ENCODE measurements at places on chromosomes 13 and 19.

GRCh38 chr19:18809149-18809868 is 18.2 kb upstream of the COMP start:
- no peak for DNase-seq

DNA sequence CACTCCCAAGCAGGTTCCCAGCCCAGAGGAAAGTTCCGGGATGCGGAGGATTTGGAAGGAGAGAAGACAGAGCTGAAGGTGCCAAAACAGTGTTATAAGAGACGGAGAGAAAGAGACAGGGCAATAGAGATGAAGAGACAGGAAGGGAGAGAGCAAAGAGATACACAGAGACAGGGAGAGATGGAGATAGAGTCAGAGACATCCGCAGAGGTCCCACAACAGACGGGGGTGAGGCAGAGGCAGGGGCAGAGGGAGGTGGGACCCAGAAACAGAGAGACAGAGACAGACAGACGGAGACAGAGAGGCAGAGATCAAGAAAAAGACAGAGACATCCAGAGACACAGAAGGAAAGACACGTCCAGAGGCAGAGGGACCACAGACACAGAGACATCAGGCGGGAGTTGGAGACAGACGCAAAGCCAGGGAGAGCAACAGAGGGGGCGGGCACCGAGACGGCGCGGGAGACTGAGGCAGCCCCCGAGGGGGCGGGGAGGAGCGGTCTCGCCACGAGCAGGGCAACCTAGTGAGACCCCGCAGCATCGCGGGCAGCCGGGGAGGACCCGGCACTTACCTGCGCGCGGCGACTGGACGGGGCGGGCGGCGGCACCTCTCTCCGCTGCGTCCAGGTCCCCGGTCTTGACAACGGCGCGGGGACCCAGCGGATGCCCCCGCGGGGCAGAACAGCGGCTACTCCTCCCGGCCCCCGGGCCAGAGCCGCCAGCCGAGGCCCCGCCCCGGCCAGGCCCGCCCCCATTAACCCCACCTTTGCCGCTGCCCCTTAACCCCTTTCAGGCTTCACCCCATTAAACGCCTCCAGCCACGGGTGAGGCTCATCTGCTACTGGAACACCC is at the start of gene GPR4:
Gene GPR4 (minus strand): TSS at position 689 of the 851 bp plus-strand sequence. CDS start 10,346 bp downstream, outside the sequence.
- DNase-seq: no peak

DNA sequence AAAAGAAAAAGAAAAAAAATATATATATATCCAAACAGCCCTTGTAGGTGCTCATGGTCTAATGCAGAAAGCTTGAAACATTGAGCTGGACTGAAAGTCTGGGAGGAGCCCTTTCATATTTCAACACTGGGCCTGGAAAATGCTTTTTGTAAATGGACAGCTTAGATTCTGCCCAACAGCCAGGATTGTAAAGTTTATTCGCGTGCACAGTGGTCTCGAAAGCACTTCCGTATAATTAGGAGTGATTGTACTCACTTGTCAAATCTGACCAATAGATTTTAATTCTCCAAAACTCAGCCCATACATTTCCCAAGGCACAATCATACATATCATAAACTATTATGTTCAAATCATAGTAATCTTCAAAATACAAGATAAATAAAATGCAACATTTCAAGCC is 260.1 kb downstream of the COL4A1 start:
- DNase-seq: no peak

GRCh38 chr13:51814071-51814470 is 10.1 kb upstream of the DHRS12 start:
- DNase-seq: no peak

DNA sequence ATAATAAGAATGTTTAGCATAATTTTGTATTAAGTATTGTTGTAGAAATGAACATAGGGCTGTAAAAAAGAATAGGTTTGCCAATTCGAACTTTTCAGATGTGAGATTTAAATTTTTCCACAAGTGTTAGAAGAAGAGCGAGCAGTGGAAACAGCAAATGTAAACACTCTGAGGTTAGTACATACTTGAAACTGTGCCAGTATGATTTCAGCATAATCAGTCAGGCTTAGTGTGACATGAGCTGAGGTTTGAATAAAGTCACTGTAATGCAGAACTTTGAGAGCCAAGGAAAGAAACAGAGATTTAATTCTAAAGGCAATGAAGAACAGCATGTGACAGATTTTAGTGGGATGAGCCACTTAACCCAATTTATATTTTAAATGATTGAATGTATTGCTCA is 2166.4 kb downstream of the PCDH9 start:
- no peak for DNase-seq
